ENCODE measurements at places on chromosomes 2 and 18. TPM values are rescaled to one million over a fixed set of nuclear protein-coding genes. Genes with fewer than 3 reads are reported as not detected.

The CD207 gene
- total RNA-seq, result not detected

The SLC4A3 gene
- total RNA-seq, result 1.2 TPM

The GALR1 gene
- total RNA-seq, result not detected

The ANKRD62 gene
- total RNA-seq, result not detected

The SLC19A3 gene
- 0.29 TPM for total RNA-seq

The DUSP19 gene
- total RNA-seq, result 3.5 TPM

The GPC1 gene
- 371 TPM for total RNA-seq
